ENCODE measurements at places on chromosomes 1 and 21. TPM values are rescaled to one million over a fixed set of nuclear protein-coding genes. Genes with fewer than 3 reads are reported as not detected.

LYPD8 gene
- not detected for total RNA-seq

RGS18 gene
- not detected for total RNA-seq

TP53BP2 gene
- 42.3 TPM for total RNA-seq

SPRR3 gene
- 0.70 TPM for total RNA-seq

ASTN1 gene
- total RNA-seq, result 0.41 TPM

MDM4 gene
- 41.1 TPM for total RNA-seq

FBXO2 gene
- 54.9 TPM for total RNA-seq

GRCh38 chr1:218254296-218254946 lies 30.7 kb upstream of the RRP15 start:
- H3K4me1 ChIP-seq, result no peaks in the 10 kb centered on the region
- no peak overlapping the region for H3K27ac ChIP-seq
- no peaks in the 10 kb centered on the region for H3K36me3 ChIP-seq
- DNase-seq, result no peak

DNA sequence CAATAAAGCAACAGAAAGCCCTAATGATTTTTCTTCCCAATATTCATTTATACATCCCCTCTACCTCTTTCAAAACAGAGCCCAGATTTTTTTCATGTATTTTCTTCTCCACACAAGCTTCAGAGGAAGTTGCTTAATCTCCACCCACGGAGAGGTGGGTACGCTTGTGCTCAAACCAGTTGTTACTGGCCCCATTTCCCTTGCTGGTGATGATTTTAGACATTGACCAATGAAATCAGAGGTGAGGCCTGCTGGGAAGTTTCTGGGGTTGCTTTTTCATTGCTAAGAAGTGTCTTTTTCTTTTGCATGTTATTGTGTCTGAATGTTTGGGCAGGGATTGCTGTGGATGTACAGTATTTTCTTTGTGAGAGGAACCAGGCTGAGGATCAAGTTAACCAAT lies 448.1 kb upstream of the B3GALT2 start:
- H3K36me3 ChIP-seq, result no peaks in the 10 kb centered on the region
- H3K27ac ChIP-seq, result no peak overlapping the region
- H3K4me1 ChIP-seq, result no peaks in the 10 kb centered on the region

GRCh38 chr1:176552217-176552991 lies 89.4 kb downstream of the PAPPA2 start:
- no peaks in the 10 kb centered on the region for H3K4me1 ChIP-seq
- no peak overlapping the region for H3K27ac ChIP-seq
- no peaks in the 10 kb centered on the region for H3K36me3 ChIP-seq
- no peak overlapping the region for H3K4me3 ChIP-seq
- H3K27me3 ChIP-seq, result peaks cover 5% of the 10 kb centered on the region

DNA sequence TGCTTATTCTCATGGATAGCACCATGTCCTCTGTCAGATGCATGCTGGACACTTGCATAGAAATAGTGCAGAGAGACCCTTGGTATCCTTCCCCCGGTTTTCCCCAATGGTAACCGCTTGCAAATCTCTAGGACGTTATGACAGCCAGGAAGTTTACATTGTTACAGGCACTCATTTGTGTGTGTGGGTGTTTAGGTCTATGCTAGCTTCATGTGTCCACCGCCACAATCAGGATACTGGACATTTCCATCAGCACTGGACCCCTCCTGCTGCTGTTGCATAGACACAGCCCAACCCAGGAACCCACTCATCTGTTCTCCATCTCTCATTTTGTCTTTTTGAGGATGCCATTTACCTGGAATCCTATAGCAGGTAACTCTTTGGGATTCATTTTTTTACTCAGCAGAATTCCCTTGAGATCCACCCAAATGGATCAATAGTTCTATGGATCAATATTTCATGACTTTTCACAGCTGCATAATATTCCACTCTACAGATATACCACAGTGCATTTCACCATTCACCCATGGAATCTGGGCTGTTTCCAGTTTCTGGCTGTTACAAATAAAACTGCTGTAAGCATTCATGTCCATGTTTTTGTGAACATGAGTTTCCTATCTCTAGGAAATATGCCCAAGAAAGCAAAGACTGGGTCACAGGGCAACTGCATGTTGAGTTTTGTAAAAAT lies 6.6 kb upstream of the WNT9A start:
- no peaks in the 10 kb centered on the region for H3K4me1 ChIP-seq
- H3K36me3 ChIP-seq, result no peaks in the 10 kb centered on the region
- peaks cover 5% of the 10 kb centered on the region for H3K27me3 ChIP-seq

DNA sequence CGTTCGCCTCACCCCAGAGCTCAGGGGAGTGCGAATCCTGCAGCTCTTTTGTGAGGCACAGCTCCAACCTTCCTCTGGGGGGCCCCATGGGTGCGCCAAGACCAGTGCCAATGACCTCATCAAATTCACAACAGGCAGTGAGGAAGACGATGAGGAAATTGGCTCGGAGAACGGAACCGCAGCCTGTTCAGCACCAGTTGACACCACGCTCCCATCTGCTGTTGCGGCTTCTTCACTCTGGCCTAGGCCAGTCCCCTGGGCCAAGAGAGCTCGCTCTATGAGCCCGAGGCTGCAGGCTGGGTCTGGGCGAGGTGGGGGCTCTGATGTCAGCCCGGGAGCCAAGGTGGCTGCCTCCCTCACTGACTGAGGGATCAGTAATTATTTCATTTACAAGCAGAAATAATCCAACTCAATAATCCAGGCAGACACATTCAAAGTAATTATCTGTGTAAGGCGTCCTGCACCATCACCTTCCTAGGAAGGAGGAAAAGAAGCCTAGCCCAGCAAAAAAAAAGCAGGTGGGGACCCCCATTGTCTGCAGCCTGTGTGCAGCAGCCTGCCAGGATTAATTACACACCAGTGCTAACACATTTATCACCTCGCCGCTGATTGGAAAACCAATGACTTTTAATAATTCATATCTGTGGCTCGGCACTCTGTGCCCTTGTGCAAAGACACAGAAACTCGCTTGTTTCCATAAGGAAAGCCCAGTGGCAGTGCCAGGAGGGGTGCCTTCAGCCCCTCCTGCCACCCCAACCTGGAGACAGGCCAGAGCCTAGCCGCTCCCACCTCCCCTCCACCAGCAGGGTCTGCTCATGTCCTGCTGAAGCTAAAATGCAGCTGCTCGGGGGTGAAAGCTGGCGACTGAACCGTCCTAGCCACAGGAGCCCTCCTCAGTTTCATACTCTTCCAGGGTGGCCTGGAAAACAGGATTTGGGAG lies 1.9 kb downstream of the PLEKHA6 start:
- H3K27me3 ChIP-seq, result peaks cover 17% of the 10 kb centered on the region
- no peak overlapping the region for H3K4me3 ChIP-seq
- H3K36me3 ChIP-seq, result no peaks in the 10 kb centered on the region
- no peak for DNase-seq
- peaks cover 7% of the 10 kb centered on the region for H3K4me1 ChIP-seq

DNA sequence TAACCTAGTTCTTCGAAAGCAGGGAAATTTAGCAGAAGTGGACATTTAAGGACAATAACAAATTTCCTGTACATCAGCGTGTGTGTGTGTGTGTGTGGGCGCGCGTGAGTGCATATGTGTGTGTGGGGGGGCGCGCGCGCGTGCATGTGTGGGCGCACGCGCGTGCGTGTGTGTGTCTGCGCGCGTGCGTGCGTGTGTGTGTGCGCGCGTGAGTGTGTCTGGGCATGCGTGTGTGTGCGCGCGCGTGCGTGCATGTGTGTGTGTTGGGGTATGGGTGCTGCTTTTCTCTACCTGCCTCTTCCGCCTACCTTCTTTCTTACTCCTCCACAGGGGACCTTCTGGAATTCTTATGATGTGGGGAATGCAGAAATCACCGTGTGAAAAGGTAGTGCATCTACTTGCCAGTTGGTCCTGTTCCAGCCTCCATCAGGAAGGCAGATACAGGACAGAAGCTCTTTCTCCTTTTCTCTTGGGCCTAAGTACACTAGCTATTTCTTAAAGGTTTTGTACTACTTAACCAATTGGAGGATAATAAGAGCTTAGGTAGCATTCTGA lies 165.4 kb upstream of the KCNK2 start:
- H3K36me3 ChIP-seq, result no peaks in the 10 kb centered on the region
- no peak overlapping the region for H3K4me3 ChIP-seq
- DNase-seq, result no peak
- H3K4me1 ChIP-seq, result no peaks in the 10 kb centered on the region

GRCh38 chr21:39007532-39007931 lies 175.7 kb downstream of the PSMG1 start:
- H3K4me3 ChIP-seq, result no peak overlapping the region
- H3K36me3 ChIP-seq, result no peaks in the 10 kb centered on the region
- no peaks in the 10 kb centered on the region for H3K27me3 ChIP-seq
- H3K4me1 ChIP-seq, result peaks cover 13% of the 10 kb centered on the region
- no peak overlapping the region for H3K27ac ChIP-seq
- DNase-seq, result no peak

DNA sequence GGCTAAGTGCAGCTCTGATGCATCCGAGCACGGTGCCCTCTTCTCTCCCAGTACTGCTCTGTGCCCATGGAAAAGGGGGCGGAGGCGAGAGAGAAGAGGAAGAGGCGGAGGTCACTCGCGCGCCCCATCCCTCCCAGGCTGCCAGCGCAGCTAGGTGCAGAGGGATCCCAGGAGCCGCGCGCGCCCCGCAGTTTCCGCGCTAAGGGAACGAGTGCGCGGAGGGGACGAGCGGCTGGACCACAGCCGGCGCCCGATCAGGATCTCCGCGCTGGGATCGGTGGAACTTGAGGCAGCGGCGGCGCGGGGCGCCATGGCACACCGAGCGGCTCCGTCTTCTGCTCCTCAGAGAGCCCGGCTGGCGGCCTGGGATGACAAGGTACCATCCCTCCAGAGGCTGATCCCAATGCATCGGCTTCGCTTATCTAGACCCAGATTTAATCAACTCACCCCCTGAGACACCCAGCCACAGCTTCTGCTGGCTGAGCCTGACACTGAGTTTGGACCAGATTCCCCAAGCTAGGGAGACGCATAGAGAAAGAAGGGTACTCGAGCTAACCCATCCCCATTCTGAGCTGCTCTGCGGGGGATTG lies at the start of gene PTGFR:
PTGFR (plus strand) TSS at position 114 of the 590 bp plus-strand sequence. CDS start 1,770 bp downstream, outside the sequence.
- H3K36me3 ChIP-seq, result no peaks in the 10 kb centered on the region
- H3K4me3 ChIP-seq, result peak within 1 kb of the TSS; percentile 70
- no peaks in the 10 kb centered on the region for H3K27me3 ChIP-seq
- peak; percentile 31 for DNase-seq
- peaks cover 12% of the 10 kb centered on the region for H3K4me1 ChIP-seq

DNA sequence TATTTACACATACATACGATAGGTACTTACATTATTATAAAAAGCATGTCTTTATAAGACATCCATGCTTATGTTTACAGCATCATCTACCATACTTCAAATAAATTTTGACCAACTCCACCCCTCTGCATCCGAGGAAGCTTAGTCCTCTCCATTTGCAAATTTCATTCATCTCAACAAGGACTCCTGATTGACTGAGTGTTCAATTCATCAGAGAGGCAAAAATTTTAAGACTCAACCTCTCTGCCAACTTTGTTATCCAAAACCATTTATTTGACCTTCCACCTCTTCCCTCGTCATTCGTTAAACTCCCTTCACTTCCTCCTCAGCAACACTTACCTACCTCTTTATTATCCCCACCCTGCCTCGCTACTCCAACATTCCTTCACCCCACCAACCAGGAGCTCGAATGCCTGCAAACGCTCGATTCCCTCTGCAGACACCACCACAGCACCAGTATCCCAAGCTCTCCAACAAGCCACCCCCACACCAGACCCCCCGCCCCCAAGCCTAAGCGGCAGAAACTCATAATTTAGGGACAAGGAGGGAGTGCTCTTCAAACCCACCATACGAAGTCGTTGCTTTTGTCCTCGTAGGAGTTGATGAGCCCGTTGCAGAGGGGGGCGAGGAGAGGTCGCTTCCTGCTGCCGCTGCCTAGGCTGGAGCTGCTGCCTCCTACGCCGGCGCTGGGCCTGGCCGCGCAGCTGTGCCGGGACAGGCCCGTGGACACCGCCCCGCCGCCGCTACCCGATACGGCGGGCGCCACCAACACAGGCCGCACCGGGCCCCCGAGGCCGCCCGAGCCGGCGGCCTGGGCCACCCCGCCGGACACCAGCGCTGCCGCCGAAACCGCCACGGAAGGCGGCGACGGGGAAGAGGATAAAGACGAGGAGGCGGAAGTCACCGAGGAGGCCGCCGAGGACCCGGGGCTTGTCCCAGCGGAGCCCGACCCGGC lies 803 bp downstream of the COP1 start:
- H3K27me3 ChIP-seq, result no peaks in the 10 kb centered on the region
- DNase-seq, result peak; percentile 50
- H3K36me3 ChIP-seq, result no peaks in the 10 kb centered on the region

DNA sequence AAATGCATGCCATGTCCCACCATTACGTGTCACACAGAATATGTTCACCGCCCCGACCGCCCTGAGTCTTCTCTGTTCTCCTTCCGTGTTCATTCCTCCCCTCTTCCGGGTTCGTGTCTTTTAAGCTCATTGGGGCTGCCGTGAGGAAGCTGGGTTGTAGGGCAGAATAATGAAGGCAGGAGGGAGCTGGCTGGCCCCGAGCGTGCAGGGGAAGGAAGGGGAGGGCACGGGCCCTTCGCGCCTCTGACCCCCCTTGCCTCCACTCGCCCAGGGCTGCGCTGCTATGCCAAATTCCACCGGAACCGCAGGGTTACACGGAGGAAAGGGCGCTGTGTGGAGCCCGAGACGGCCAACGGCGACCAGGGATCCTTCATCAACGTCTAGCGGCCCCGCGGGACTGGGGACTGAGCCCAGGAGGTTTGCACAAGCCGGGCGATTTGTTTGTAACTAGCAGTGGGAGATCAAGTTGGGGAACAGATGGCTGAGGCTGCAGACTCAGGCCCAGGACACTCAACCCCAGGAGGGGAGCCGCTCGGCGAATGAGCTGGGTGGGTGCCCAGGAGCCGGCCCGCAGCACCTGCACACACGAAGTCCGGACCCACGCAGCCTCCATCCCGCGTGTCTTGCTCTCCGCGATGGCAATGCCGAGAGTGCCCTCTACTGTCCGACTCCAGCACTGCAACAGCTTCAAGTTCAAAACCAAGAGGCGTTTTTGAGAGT lies 16.5 kb upstream of the AGTRAP start:
- no peaks in the 10 kb centered on the region for H3K27me3 ChIP-seq
- H3K36me3 ChIP-seq, result no peaks in the 10 kb centered on the region
- DNase-seq, result peak; percentile 20
- no peak overlapping the region for H3K27ac ChIP-seq

DNA sequence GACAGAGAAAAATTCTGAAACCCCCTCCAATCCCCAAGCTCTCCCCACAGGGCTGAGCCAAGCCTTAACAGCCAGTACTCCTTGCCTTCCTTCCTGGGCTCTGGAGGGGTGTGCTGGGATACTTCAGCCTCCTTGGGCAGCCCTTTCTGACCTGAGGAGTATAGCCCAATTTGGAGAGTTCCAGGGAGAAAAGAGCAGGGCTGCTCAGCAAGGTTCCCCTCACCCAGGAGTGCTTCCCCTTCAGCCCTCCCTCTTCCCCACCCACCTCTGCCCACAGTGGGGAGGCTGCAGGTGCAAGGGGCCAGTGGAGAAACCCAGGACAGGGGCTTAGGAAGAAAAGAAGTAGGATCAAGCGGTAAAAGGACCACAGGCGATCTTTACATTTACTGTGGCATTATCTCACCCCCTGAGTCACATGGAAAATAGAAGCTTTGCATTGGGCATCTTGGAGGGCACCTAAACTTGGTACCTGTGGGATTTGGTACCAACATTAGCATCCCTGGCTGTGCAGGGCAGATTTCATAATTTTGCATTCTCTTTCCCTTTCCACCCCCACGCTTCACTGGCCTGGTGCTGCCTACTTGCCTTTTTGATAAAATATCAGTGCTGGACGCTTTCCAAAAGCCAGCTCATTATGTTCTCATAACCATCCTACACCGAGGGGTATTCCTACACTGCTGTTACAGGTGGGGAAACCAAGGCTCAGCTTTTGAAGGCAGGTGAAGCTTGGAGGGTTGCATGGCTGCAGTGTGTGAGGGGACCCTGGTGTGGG lies 2.8 kb upstream of the ADORA1 start:
- peak; percentile 4 for DNase-seq
- no peak overlapping the region for H3K4me3 ChIP-seq
- H3K27ac ChIP-seq, result no peak overlapping the region
- H3K4me1 ChIP-seq, result peaks cover 11% of the 10 kb centered on the region

GRCh38 chr1:74650561-74650960 lies 23.0 kb downstream of the ERICH3 start:
- DNase-seq, result peak; percentile 71
- H3K4me3 ChIP-seq, result no peak overlapping the region
- H3K36me3 ChIP-seq, result no peaks in the 10 kb centered on the region
- peaks cover 20% of the 10 kb centered on the region for H3K4me1 ChIP-seq

Measured in astrocyte (in vitro differentiated cells and primary cell).